NT2/D1 (cell line): ENCODE measurements at places on chromosomes 2 and 18.

GRCh38 chr2:129777146-129777545, 202.3 kb upstream of the RAB6C start:
- DNase-seq = no peak

DNA sequence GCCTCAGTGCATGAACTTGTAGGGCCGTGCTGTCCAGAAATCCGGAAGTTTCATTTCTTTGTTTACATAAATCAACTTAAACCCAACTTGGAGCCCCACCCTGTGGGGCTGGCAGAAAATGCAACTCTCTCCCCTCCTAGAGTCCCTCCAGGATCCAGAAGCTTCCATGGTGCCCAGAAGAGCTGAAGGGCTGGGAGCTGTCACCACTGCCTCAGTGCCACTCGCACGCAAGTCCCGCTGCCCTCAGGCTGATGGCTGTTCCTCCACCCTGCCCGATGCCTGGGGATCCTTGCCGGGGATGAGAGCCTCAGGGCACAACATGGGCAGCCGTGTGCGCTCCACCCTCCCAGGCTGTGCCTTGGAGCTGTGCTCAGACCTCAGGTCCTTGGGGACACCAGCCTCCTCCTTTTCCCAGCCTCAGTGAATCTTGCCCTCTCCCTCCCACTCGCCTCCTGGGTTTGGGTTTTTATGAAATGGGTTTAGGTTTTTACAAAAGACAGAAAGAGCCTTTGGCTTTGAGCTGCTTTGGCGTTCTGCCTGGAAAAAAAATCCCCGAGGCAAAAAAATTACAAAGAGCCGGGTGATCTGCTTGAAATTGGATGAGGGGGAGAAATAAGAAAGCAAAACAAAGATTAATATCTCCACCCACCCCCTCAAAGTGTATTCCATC, 155.2 kb downstream of the TWIST2 start:
- DNase-seq = no peak

- DNase-seq = no peak
Observed at GRCh38 chr2:182917924-182918323, 51.5 kb upstream of the FRZB start.

GRCh38 chr2:207491086-207491485, 38.7 kb upstream of the CREB1 start:
- no peak for DNase-seq

DNA sequence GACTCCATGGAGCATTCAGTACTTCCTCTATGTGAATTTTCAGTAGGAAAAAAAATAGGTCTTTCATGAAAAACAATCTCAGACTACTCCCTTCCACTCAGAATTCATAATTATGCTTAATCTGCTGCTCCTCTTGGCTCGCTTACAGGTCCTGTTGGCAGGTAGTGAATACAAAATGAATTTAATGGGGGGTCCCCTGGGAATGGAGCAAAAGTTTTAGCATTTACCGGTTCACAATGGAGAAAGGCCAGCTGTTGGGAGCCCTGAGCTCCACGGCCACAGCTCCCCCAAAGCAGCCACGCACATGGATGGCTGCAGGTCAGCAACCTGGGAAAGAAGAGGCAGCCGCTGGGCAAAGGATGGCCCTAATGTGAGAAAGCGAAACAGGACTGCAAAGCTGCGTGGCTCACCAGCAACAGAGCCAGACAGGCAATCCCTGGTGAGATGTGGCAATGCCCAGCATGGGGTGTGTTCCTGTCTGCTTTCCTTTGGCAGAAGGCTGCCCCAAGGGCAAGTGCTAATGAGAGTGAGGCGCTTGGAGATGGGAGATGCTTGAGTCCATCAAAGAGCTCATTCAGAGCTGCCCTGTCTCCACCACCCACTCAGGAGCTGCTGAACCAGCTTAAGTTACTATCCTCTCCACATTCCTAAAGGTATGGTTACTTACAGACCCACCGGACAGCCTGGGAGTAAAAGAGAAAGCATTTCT, 447.4 kb downstream of the EPHA4 start:
- peak; percentile 43 for DNase-seq

- no peak for DNase-seq
Observed at GRCh38 chr2:237208373-237209260, 122.9 kb downstream of the COPS8 start.

- DNase-seq = no peak
Observed at GRCh38 chr2:224094413-224094812, 55.3 kb upstream of the SERPINE2 start.

DNA sequence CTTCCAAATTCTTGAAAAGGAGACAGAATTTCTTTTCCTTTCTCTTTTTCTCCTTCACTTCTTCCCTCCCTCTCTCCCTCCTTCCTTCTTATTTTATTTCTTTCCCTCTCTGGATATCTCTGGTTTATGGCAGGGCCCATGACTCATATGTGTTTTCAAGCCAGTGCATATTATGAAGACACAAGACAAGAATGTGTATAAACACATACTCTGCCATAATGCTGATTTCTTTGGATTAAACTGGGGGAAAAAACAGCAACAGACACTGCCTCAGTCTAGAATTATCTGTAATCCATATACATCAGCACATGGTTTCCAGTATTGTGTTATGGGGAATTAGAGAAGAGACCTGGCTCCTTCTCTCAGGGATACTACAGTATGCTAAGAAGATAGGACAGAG, 82.8 kb upstream of the CPO start:
- DNase-seq = no peak

- DNase-seq = no peak
Observed at GRCh38 chr2:233034091-233034882, 1.8 kb downstream of the NEU2 start.

DNA sequence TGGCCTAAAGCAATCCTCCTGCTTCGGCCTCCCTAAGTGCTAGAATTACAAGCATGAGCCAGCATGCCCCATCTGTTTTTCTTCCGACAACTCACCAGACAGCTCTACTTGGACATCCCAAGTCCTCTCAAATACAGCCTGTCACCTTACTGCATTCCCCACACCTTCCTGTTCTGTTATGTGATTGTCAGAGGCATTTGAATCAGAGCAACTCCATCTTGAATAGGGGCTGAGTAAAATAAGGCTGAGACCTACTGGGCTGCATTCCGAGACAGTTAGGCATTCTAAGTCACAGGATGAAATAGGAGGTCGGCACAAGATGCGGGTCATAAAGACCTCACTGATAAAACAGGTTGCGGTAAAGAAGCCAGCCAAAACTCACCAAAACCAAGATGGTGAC, 17.3 kb downstream of the ACVR1 start:
- no peak for DNase-seq

GRCh38 chr2:58899692-58900091, 658.6 kb upstream of the FANCL start:
- no peak for DNase-seq

DNA sequence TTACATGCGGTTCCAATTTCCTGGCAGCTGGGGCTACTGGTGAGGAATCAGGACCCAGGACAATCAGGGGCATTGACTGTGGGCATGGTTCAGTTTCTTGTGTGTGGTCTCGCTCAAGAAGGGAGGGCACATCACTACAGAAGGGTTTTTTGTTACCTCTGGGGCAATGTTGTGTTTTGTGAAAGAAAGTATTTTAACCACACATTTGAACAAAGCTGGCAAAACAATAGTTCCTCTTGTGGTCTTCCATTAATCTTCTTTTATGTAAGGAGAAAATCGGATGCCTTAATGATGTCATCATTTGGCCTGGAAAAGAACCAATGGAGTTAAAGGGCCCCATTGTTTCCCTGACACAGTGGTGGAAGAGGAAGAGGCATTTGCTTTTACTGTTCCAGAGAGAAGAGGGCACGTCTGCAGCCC, 197.4 kb downstream of the SH3BP4 start:
- no peak for DNase-seq
